T-helper 17 cell (primary cell): ENCODE measurements at places on chromosomes 1 and 21.

GRCh38 chr1:112445596-112445995 is 49.6 kb downstream of the CTTNBP2NL start:
- no peak for DNase-seq

- DNase-seq, result no peak
These were observed at the start of gene WLS for GRCh38 chr1:68232289-68233148. WLS (minus strand) TSS chr1:68232523; CDS start chr1:68232299, 224 bp downstream.

- DNase-seq, result no peak
These were observed 15.3 kb upstream of the AGPAT3 start for GRCh38 chr21:43849532-43850299.

GRCh38 chr1:94579876-94580294 is 38.3 kb upstream of the F3 start:
- no peak for DNase-seq

DNA sequence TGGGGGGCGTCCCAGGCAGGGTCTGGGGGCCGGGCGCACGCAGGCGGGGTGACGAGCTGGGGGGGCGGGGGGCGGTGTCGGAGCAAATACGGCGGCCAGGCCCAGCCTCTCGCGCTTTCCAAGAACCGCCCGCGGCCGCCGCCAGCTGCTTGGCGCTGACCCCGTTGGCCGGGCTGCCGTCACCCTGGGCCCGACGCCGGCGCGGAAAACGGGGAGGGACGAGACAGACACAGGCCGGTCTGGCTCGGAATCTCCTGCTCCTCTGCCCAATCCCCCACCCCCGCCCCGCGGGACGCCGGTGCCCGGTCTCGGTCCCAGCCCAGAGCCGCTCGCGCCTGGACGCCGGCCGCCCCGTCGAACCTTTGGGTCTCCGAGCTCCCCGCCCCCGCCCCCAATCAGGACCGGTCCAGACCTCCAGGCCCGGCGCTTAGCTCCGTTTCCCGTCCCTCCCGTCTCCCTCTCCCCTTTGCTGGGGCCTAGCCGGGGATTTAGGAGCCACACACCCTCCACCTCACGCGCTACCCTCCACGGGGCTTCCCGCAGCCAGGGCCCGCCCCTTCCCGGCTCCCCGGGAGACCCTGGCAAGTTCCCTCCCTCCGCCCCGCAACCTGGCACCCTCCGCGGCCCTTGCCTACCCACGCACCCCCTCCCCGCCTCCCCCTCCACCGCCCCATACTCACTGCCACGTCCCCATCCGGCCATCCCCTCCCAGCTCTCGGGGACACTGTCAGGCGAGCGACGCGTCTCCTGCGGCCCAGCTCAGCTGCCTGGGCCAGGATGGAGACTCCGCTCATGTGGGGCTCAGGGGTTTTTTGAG is 800 bp upstream of the MMP23B start:
- DNase-seq, result no peak

- no peak for DNase-seq
These were observed 15.0 kb upstream of the TEKT2 start for GRCh38 chr1:36068866-36069265.

- no peak for DNase-seq
These were observed 6.7 kb downstream of the KCNJ15 start for GRCh38 chr21:38263493-38263892.

GRCh38 chr1:245790441-245790840 is 635.7 kb downstream of the KIF26B start:
- DNase-seq, result no peak

DNA sequence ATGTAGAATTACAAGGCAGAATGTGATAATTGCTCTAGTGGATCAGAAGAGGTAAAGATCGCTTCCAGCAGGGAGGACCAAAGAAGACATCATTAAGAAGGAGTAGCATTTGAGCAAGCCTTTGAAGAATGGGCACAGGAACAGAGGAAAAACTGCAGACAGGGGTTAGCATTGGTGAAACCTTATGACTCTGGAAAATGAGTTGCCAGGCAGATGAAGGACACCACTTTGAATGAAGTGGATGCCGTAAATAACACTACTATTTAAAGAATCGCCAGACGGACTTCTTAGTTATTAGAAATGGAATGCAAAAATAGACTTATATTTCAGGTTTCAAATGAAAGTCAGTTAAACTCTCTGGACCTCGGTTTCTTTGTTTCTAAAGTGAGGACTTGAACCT is 727.7 kb downstream of the USP25 start:
- no peak for DNase-seq

DNA sequence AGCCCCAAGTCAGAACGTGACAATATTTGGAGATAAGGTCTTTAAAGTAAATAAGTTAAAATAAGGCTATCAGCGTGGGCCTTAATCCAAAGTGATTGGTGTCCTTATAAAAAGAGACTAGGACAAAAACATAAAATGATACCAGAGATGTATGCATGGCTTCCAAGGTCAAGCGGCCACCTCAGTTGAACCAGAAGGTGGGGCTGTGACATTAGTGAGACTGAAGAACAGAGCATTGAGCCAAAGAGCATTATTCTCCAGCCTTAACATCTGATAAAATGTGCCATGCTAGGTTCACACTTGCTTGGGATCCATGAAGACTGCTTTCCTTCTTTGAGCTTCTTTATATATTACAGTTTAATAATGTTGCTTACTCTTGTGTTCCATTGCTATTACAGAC is 554.6 kb downstream of the PLA2G4A start:
- DNase-seq, result no peak

- no peak for DNase-seq
These were observed 96.1 kb downstream of the LACTBL1 start for GRCh38 chr1:22876359-22877111.

DNA sequence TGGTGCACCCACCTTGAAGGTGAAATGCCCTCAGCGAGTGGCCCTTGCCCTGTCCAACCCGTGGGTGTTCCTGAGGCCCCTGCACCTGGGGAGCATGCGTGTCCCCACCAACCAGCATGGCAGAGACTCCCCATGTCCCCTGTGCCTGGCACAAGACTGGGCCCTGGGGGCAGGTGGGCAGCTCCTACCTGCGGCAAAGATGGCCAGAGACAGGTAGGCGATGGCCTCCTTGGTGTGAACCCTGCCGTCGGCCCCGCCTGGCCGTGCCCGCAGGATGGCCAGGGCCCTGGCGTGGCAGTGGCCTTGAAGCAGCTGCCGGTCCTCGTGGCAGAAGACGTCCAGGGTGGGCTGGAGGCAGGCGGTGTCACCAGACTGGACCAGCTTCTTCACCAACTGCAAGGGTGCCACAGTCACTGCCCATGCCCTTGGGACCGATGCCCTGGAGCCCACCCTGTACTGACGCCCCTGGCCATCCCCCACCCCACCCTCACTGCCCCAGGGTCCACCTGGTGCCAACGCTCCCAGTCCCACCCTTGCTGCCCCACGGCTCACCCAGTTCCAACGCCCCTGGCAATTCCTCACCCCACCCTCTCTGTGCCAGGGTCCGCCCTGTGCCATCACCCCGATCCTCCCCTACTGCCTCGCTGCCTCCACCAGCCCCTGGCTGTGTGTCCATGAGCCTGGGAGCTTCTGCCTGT is 15.7 kb downstream of the TTC34 start:
- DNase-seq, result no peak

- DNase-seq, result no peak
These were observed 252.1 kb downstream of the FOXD2 start for GRCh38 chr1:47689894-47690293.
